Fibroblast of the conjunctiva (primary cell): ENCODE measurements at places on chromosomes 16 and 17.
A peak's percentile ranks its signal among the peaks of the same experiment; 100 is the strongest.

DNA sequence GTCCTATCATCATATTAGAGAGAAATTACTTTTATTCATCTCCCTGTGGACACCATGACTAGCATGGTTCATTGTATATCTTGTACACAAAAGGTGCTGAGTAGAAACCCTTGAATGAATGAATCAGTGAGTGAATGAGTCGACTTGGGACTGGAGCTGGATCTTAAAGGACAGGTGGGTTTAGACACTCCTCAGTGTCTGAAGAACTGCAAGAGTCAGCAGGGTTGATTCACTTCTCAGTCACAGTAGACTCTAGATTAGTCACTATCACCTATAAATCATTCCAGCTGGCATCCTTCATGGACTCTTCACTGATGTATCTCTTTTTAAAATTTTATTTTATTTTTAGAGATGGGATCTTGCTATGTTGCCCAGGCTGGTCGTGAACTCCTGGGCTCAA is 30.1 kb upstream of the PMFBP1 start:
- DNase-seq: no peak

- DNase-seq: no peak
These were observed 10.8 kb downstream of the TBC1D26 start for GRCh38 chr17:15742921-15743320.

DNA sequence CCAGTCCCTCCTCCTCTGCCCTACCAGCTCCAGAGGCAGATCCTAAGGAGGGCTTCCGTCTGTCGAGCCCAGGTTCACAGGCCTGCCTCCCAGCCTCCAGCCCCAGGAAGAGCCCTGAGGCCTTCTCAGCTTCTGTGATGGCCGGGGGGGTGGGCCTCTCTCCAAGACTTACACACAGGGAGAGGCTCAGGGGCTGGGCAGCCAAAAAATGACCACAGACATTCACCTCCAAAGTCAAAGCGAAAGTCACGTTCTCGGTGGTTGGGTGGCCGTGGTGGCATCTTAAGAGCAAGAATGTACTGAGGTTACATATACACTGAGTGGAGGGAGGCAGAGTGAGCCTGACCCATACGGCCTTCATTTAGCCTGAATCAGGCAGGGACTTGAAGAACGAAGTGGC is 119.1 kb downstream of the CCDC182 start:
- no peak for DNase-seq

DNA sequence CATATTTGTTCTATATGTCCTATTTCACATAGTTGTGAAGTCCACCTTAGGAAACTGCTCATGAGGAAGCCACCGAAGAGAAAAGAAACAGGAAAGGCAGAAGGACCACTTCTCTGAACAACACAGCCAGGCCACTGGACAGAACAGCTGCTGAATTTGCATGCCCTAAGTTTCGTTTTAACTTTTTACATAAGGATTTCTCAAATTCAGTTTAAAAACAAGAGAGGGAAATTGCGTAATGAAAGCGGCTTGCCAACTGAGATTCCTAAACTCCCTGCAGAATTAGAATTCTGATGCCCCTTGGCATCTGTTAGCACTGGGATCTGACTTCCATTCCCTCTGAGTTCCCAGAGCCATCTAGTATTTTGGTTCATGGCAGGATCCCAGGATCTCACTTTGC is 5.0 kb upstream of the CCL8 start:
- DNase-seq: peak; percentile 79

GRCh38 chr16:84103678-84104077 is 13.1 kb downstream of the MBTPS1 start:
- no peak for DNase-seq

DNA sequence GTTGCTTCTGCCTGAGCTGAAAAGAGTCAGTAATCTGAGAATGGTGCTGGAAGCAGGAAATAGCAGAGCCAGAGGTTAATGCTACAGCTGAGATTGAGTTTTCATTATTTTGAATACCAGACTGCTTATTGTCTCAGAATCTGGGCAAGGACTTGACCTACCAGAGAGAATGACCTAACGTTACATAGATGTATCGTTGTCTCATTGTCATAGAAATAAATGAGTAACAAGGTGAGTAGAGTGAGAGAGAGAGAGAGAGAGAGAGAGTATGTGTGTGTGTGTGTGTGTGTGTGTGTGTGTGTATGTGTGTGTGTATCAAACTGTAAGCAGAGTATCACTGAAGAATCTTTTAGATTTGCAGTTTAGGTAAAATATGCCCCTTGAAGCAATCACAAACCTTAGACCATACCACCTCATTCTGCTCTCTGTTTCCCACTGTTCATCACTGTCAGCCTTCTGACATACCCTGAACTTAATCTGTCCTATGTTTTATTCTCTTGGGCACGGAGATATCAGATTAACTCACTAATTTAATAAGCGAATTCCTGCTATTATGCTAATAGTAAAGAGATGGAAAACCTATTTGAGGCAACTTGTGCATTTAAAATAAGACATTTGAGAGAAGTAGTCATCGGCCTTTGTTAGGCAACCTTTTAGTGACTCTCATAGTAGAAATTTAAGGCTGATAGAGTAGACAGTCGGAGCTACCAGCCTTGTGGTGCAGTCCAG is 87.8 kb downstream of the CYB561 start:
- peak; percentile 87 for DNase-seq

- no peak for DNase-seq
These were observed 135.0 kb downstream of the CDK5R1 start for GRCh38 chr17:32621612-32622312.

- DNase-seq: no peak
These were observed 23.3 kb downstream of the MINK1 start for GRCh38 chr17:4856271-4856936.

GRCh38 chr17:38922538-38923297 is 2.7 kb upstream of the LASP1NB start:
- peak; percentile 79 for DNase-seq

DNA sequence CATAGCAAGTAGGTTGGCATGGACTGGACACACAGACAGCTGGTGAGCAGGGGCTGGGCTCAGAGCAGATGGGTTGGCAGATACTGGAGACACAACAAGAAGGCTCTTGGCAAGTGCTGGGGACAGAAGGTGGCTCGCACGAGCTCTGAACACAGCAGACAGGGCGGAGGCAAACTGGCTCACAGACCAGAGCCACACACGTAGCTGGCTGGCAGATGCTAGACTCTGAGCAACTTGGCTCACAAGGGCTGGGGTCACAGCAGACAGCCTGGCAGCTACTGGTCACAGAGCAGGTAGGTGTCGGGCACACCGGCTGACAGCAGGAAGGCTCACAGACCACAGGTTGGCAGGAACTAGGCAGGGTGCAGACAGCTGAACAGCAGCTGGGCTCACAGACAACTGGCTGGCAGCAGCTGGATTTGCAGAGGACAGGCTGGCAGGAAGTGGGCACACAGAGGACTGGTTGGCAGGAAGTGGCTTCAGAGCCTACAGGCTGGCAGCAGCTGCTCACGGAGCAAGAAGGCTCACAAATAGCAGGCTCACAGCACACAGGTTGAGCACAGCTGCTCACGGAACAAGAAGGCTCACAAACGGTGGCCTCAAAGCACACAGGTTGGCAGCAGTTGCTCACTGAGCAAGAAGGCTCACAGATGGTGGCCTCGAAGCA is 725 bp downstream of the KRTAP16-1 start:
- no peak for DNase-seq

- DNase-seq: no peak
These were observed 45.8 kb upstream of the SLC38A10 start for GRCh38 chr17:81340607-81341515.

- DNase-seq: no peak
These were observed 4.2 kb downstream of the MSI2 start for GRCh38 chr17:57260325-57261083.

DNA sequence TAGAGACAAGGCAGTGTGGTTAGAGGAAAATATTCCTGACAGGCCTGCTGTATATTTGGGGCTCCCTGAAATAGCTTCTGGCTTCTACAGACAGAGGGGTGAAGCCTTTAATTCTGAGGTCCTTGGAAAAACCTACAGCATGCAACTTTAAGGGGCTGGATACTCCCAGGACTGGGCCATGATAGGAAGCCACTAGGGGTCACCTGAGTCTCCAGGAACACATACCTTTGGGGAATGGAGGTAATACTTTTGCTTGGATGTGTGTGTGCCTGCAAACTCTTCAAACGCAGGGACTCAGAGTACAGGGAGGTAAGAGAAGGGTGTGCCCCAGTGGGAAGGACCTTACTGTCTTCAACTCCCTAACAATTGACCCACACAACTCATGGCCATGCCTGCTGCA is 4.1 kb downstream of the ASIC2 start:
- no peak for DNase-seq

DNA sequence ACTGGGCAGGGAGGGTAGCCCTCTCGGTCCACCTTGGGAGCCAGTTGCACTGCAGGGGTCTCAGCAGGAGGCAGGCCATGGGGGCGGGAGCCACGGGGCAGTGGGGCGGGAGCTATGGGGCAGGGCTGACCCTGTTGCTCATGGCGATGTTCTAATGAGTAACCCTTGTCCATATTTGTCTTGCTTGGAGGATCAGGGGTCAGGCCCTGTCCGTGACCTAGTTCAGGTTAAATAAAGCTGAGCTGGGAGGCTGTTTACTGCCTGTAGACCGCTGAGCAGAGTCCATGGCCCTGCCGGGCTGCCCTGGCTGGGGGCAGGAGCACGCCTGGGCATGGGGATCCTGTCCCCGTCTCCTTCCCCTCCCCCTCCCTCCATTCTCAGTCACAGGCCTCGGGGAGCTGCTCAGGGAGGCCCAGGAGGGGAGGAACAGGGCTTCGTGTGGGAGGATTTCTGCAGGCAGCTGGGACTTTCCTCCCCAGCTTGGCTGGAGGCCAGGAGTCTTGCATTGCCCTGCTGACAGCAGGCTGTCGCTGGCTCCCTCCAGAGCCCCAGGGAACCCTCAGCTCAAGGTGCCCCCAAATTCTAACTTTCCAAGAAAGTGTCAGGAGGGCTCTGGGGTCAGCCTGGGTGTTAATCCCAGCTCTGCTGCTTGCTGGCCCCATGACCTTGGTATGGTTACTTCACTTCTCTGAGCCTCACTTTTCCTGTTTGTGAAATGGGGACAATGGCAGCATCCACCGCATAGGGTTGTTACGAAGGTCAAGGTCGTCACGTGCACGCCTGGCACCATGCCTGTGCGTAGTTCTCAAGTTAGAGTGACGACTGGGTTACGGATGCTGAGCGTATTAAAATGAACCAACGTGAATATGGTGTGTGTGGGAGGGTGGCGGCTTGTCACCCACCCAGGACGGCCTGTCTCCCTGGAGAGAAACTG is 6.1 kb upstream of the SERPINF2 start:
- DNase-seq: peak; percentile 60

DNA sequence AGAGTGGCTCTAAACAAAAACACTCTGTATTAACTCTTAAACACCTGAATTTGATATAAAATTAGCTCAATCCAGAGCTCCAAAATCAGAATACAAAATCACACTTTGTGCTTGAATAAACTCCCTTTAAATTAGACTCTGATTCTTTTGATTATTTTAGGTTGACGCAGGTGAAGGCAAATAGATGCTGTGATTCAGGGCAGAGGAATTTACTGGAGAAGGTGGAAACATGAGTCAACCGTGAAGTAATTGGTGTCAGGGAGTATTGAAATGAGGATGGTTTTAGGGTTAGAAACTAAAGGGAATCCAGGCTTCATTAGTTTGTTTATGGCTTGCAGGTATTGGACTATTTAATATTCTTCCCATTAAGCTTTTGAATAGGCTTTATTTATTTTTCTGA is 37.1 kb upstream of the TEKT1 start:
- DNase-seq: no peak

DNA sequence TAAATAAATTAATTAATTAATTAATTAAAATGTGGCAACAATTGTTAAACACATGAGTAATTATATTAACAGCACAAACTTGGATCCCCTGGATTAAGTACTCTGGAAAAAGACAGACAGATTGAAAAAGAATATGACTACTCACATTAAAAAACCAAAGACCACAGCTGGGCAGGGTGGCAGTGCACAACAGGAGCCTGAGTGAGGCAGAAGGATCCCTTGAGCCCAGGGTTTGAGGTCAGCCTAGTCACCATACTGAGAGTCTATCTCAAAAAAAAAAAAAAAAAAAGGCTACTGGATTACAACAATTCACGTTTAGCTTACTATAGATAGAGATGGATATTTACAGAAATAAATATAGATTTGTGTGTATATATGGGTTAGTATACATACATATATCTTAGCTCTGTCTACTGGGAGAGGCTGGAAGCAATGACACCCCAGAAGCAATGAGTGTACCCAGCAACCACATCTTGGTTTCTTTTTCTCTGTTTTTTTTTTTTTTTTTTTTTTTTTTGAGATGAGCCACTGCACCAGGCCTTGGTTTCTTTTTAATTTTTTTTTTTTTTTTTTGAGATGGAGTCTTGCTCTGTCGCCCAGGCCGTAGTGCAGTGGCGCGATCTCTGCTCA is 10.6 kb upstream of the SUZ12 start:
- DNase-seq: no peak

DNA sequence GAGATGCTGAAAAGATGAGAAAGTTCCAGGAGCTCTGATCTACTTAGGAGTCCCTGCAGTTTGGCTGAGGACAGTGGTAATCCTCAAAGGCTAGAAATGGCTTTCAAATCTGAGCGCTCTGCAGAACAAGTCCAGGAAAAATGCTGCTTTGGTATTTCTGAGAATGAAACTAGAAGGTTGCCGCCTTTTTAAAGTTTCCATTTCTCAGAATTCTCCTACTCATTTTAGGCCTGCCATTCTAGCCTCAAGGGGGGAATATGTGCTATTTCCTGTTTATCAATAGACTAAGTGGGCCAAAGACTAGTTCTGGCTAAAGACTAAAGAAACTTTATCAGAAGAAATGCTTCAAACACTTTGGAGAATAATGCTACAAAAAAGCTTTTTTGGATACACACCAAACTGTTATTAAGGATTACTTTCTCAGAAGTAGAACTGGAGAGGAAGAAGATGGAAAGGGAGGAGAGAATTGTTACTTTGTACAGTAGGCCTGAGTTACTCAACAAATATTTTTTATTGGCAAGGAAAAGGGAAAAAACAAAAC is at the start of gene SLFN12L:
TSS of gene SLFN12L (minus strand) at position 78 of the 541 bp plus-strand sequence. CDS start 15,314 bp downstream, outside the sequence.
- DNase-seq: no peak

- DNase-seq: no peak
These were observed 22.4 kb upstream of the MEOX1 start for GRCh38 chr17:43683928-43684653.

- no peak for DNase-seq
These were observed 5.3 kb upstream of the FAAP100 start for GRCh38 chr17:81557276-81558114.

GRCh38 chr16:2686912-2687507 is 4.7 kb downstream of the KCTD5 start:
- no peak for DNase-seq

- DNase-seq: no peak
These were observed 158.6 kb downstream of the AXIN2 start for GRCh38 chr17:65402513-65403496.

- DNase-seq: no peak
These were observed 221.8 kb upstream of the CDH5 start for GRCh38 chr16:66144641-66145040.

- DNase-seq: no peak
These were observed 61.5 kb upstream of the B4GALNT2 start for GRCh38 chr17:49071106-49071505.

DNA sequence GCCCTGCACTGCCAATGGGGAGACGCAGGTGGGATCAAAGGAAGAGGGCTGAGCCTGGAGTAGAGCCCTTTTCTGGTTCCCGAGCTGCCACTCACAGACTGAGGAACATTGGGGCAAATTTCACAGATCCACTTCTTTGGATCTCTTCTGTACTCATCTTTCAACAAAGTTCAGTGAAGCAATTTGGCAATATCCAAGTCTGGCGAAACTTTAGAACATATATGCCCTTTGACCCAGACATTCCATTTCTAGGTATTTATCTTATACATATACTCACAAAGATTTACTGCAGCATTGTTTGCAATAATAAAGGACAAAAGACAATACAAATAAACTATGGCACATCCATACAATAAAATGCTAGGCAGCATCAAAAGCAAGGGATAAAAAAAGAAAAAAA is 4.9 kb downstream of the ZDHHC1 start:
- no peak for DNase-seq
